ENCODE measurements at places on chromosomes 16 and 17.

DNA sequence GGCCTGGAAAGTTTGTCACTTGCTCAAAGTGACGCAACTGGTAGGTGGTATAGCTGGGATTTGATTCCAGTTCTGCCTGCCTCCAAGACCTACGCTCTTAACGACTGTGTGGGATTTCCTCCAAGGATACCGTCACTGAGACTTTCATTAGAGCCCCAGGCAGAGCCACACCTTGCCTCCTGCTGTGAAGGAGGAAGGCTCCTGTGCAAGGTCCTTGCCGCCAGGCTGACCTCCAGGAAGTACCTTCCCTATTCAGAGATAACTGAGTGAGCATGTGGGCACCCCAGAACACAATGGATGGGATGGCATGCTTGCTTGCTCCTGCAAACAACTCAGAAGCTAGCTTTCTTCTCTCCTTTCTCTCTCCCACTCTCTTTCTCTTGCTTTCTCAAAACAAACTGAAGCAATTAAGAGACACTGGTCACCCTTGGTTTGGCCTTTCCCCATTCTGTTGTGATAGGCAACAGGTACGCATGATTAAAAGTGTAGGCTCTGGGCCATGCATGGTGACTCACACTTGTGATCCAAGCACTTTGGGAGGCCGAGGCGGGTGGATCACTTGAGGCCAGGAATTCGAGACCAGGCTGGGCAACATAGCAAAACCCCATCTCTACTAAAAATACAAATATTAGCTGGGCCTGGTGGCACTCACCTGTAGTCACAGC, 30.7 kb downstream of the CACNG3 start:
- no peak for DNase-seq

GRCh38 chr16:17258848-17259713, 211.7 kb downstream of the XYLT1 start:
- DNase-seq, result no peak

DNA sequence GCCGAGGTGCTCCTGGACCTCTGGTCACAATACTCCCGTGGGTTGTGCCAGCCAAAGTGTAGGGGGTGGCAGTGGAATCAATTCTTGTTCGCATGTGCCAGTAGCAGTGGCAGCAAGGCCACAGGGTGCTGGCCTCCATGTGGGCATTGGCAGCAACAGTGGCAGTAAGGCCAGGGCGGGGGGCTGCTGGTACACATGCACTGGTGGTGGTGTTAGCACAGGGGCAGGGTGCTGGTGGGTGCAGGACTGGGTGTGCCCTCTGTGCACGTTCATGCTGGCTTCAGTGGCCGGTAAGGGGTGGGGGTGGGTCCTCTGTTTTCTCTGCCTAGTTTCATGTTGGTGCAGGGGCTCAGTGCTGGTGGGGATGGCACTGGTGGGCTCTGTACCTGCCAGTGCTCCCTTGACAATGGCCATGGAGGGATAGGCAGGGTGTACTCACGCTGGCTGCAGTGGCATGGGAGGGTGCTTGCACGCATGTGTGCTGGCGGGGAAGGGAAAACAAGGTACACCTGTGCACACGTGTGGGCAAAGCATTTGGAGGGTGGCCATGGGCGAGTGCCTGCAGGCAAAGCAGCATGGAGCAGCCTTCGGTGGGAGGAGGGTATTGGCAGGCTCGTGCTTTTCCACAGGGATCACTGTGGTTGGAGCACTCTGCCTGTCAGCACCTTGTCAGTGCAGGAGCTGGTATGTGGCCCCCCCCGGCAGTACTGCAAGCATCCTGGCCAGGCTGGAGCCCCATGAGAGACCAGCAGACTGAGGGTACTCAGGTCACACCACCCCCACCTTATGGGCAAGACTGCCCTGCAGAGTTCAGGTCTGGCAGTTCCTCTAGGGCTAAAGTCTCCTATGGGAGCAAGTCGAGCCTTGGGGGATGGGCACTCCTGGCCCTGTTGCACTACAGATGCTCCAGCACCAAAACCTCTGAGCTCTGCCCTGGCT, 35.8 kb downstream of the NF1 start:
- DNase-seq, result no peak

DNA sequence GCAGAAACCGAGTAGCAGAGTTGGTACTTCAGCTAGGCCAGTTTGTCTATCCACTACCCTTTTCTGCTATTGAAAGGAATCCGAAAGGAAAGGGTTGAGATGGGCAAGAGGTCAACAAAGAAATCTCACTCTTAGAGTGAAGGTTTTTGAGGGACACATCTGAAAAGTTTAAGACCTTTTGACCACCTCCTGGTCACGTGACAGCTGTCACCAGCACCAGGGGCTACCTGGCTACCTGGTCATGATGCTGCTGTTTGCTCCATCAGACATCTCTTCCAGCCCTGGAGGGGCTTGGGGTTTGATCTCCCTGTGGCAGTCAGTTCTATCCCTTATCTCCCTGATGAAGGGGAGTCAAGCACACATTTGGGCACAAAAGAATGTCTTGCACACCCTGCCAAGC, 7.6 kb downstream of the CCDC182 start:
- no peak for DNase-seq

DNA sequence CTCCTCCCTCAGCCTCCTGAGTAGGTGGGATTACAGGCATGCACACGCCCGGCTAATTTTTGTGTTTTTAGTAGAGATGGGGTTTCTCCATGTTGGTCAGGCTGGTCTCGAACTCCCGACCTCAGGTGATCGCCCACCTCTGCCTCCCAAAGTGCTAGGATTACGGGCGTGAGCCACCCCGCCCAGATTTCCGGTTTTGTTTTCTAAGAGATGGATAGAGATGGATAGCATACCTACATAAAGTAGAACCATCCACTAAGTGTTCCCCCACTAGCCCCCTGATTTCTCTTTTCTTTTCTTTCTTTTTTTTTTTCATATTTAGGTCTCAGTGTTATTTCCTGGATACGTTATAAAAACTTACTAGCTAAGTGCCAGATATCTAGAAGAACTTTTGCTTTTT, 2.0 kb downstream of the WSB1 start:
- no peak for DNase-seq

- no peak for DNase-seq
Observed at GRCh38 chr17:17080181-17080631, 37.9 kb downstream of the MPRIP start.

- no peak for DNase-seq
Observed at GRCh38 chr17:51028176-51028863, 92.3 kb downstream of the SPAG9 start.

DNA sequence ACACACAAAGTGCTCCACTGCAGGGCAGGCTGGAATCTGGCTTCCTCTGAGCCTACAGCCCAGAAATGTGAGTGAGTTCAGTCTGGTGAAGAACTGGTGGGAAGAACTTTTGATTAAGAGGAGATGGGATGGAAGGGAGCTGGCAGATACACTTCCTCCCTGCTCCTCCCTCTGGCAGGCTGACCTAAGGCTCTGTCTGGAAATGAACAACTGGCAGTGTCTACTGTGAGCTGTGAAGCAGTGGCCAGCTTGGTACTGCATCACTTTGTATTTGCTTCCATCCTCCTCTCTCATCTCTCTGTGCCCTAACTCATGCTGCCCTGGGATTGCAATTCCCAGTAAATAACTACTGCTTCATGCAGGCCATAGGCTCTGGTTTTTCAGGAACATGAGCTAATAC, 45.6 kb downstream of the MAF start:
- no peak for DNase-seq

DNA sequence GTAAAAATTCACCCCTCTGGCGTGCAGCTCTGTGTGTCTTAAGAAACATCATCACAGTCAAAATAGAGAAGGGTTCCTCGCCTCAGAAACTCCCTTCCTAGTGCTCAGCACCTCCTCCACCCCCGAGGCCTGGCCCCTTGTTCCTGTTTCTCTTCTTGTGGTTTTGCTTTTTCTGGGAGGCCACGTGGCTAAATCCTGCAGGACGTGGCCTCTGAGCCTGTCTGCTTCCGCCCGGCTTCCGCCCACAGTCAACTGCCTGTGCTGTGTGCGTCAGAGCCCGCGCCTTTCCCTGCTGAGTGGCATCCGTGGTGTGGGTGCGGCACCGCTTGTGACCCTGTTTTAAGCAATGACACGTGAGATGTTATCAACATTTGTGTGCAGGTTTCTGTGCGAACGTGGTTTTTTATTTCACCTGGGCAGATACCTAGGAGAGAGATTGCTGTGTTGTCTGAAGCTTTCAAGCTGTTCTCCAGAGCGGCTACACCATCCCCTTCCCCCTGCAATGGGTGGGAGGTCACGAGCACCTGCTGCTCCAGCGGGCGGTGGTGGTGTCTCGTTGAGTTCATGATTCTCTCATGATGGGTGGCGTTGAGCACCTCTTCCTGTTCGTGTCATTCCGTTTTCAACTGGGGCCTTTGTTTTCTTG, 21.7 kb downstream of the ACSF3 start:
- no peak for DNase-seq

- no peak for DNase-seq
Observed at GRCh38 chr17:40303009-40303657, 5.8 kb upstream of the RARA start.

- no peak for DNase-seq
Observed at GRCh38 chr16:81487301-81487720, 42.7 kb downstream of the CMIP start.

DNA sequence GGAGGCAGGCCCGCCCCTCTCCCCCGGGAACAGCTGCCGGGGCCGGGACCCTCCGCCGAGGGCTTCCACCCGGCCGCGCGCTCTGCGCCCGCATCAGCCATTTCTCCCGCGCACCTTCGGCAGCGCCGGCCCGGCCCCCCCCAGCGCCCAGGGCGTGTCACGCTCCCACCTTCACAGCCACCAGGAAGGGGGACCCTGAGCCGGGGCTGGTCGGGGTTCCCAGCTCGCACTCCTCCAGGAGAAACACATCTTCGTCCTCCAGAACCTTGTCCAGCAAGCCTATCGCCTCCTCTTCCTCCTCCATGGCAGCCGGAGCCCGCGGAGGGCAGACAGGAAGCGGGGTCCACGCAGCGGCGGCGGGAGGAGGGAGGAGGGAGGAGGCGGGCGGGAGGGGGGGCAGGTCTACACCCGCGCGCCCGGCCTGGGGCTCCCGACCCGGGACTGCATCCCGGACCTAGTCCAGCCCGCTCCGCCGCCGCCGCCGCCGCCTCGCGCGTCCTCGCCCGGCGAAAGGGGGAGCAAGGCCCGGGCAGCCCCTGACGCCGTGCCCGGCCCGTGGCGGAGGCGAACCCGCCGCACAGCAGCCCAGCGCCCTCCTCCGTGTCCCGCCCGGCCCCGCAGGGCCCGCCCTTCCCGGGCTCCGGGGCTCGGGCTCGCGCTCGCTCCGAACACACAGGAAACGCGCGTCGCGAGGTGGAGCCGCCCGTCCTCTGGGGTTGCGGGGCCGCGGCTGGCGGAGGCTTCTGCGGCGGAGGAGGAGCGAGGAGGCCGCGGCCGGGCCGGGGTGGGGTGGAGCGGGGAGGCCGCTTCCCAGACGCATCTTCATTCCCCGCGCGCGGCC, 70.8 kb downstream of the ABR start:
- no peak for DNase-seq

DNA sequence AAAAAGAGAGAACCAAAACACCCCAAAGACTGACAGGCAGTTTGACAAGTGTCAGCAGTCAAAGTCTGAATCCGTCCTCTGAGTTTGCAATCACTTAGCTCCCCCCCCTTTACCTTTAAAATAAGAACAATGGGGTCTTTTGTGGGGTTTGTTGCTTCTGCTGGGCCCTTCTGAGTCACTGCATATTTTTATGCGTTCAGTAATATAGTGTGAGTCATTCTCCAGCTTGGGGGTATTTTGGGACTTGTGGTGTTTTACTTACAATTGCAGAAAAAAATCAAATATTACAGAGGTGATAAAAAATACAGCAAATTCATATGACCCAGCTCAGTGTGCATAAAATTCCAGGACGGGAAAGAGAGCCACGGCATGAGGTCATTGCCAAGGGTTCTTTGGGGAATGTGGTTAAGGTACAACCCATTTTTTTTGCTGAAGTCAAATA, 120.1 kb downstream of the CYLD start:
- DNase-seq, result no peak
